Stimulated activated CD4-positive, alpha-beta T cell treated with anti-CD3 and anti-CD28 coated beads, Interleukin-1b, Interleukin-23, amount 100 ng/mL, for 24 hours (primary cell): ENCODE measurements at places on chromosomes 16 and 17.

- DNase-seq = no peak
Observed at GRCh38 chr17:968812-969730, 10.5 kb downstream of the NXN start.

DNA sequence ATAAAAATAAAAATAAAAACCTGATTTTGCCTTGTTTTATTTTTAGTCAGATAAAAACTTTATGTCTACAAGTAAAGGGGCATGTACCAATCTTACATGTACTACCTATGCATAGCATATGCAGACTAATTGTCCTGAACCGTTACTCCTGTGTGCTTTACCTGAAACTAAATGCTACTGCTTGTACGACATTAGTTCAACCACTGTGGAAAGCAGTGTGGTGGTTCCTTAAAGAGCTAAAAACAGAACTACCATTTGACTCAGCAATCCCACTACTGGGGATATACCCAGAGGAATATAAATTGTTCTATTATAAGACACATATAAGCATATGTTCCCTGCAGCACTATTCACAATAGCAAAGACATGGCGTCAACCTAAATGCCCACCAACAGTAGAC, 426.0 kb upstream of the PMFBP1 start:
- DNase-seq = no peak

DNA sequence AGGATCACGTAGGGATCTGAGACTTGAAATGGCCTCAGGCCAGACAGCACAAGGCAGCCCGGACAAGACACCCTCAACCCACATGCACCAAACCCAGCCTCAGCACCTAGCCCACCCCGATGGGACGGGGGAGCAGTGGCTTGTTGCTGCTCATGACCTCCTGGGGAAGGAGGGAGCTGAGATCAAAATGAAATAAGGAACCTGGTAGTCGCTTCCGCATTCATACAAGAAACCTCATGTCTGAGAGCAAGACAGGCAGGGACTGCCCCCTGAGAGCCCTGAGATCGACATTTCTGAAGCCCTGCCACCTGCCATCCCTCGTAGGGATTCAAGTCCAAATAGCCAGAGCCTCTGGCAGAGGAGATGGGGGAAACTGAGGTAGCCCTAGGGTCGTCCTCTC, 5.7 kb upstream of the CEP131 start:
- DNase-seq = no peak

GRCh38 chr17:76623271-76624146, 20.0 kb downstream of the ST6GALNAC1 start:
- DNase-seq = peak; percentile 75

DNA sequence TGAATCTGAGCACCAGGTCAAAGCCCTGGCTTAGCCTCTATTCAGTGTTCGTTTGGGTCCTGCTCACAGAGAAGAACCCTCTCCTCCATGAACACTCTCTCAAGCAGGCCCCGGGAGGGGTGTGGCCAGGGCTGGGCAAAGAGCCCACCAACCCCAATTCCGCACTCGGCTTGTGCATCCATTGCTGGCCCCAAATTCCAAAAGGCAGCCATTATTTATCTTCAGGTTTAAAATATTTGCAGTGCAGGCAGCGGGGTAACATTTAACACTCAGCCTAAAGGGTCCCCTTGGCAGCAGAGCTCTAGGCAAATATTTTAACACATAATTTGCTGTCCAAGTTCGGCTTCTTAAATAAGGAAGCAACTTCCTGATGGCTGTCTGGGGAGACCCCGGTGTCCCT, 115.7 kb downstream of the ZNF423 start:
- DNase-seq = no peak

GRCh38 chr17:27264068-27264812, 29.7 kb upstream of the WSB1 start:
- no peak for DNase-seq

- no peak for DNase-seq
Observed at GRCh38 chr17:83147280-83147679, 67.9 kb downstream of the METRNL start.

DNA sequence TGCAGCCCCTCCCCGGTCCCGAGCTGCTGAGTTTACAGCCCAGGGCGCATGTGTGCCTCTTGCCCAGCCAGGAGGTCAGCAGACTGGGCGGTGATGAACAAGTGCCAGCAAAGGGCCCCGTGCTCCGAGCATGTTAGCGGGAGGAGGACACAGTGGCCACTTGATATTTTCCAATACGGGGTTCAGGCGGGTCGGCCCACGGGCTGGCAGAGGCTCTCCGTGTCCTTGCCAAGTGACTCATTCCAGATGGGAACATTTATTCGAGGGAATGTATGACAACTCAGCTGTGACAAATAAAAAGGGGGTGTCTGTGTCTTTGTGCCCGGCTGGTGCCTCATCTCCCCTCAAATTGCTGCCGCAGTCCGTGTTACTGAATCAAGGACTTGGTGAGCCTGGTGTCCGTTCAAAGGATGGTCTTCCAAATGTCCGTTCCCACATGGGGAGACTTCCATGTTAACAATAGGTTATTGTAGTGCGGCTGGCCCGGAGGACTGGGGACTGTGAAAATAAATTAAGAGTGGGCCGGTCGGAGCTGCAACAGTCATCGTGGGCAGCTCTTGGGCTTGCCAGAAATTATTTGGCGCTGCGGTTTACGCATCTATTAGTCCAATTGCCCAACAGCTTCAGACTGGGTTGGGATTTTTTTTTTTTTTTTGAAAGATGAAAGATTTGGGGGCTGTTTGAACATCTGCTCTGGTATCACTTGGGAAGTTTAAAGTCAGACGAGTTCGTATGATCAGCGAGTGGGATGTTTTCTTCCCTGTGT, 174.0 kb upstream of the CIBAR2 start:
- no peak for DNase-seq

- DNase-seq = no peak
Observed at GRCh38 chr16:77290451-77291115, 91.4 kb downstream of the SYCE1L start.

- peak; percentile 71 for DNase-seq
Observed at GRCh38 chr16:89860747-89861304, 12.6 kb upstream of the TCF25 start.

- DNase-seq = no peak
Observed at GRCh38 chr16:57352636-57353047, 5.9 kb upstream of the CCL22 start.

DNA sequence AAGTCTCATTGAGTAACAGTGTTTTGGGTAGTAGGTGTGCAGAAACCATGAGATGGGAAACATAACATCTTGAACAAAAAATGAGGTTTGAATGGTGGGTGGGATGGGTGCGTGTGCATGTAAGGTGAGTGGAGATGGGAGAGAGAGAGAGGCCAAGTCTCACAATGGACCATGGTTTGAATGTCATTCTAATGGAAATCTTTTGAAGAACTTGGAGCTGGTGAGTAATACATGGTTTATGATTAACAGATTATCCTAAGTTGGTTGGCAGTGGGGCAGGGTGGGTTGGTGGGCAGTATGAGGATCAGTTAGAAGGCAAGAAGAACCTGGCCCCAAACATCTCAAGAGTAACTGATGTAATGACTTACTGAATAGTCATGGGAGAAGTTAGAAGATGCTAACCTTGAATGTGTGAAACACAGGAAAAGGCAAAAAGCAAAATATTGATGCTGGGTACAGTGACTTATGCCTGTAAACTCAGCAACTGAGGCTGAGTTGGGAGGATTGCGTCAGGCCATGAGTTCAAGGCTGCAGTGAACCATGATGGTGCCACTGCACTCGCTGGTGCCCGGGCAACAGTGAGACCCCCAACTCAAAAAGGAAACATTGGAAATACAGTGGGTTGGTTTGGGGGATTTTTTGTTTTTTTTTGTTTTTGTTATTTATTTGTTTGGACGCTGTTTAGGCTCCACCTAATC, 32.7 kb downstream of the ZNF207 start:
- no peak for DNase-seq

- DNase-seq = no peak
Observed at GRCh38 chr16:361341-361871, 8.9 kb upstream of the AXIN1 start.

DNA sequence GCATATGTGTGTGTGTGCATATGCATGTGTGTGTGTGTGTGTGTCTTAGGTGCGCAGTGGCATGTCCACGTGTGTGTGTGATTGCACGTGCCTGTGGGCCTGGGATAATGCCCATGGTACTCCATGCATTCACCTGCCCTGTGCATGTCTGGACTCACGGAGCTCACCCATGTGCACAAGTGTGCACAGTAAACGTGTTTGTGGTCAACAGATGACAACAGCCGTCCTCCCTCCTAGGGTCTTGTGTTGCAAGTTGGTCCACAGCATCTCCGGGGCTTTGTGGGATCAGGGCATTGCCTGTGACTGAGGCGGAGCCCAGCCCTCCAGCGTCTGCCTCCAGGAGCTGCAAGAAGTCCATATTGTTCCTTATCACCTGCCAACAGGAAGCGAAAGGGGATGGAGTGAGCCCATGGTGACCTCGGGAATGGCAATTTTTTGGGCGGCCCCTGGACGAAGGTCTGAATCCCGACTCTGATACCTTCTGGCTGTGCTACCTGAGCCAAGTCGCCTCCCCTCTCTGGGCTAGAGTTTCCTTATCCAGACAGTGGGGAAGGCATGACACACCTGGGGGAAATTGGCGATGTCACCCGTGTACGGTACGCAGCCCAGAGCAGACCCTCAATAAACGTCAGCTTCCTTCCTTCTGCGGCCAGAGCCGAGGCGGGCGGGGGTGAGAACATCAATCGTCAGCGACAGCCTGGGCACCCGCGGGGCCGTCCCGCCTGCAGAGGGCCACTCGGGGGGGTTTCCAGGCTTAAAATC, 47.6 kb downstream of the IL21R start:
- DNase-seq = peak; percentile 72

GRCh38 chr17:50719924-50720794, 756 bp downstream of the LUC7L3 start:
- DNase-seq = no peak

GRCh38 chr17:79114458-79115301, 40.1 kb downstream of the ENGASE start:
- DNase-seq = no peak

GRCh38 chr17:41439375-41439774, 1.4 kb downstream of the KRT38 start:
- no peak for DNase-seq

GRCh38 chr17:66727634-66728570, 107.0 kb upstream of the CACNG5 start:
- peak; percentile 18 for DNase-seq

GRCh38 chr16:31333686-31334649, 21.0 kb upstream of the ITGAX start:
- no peak for DNase-seq

GRCh38 chr16:56884026-56884582, 19.1 kb downstream of the SLC12A3 start:
- DNase-seq = no peak

GRCh38 chr16:70589998-70590471, 56.3 kb upstream of the IL34 start:
- no peak for DNase-seq

GRCh38 chr16:87350681-87351319, 32.8 kb downstream of the FBXO31 start:
- DNase-seq = no peak

DNA sequence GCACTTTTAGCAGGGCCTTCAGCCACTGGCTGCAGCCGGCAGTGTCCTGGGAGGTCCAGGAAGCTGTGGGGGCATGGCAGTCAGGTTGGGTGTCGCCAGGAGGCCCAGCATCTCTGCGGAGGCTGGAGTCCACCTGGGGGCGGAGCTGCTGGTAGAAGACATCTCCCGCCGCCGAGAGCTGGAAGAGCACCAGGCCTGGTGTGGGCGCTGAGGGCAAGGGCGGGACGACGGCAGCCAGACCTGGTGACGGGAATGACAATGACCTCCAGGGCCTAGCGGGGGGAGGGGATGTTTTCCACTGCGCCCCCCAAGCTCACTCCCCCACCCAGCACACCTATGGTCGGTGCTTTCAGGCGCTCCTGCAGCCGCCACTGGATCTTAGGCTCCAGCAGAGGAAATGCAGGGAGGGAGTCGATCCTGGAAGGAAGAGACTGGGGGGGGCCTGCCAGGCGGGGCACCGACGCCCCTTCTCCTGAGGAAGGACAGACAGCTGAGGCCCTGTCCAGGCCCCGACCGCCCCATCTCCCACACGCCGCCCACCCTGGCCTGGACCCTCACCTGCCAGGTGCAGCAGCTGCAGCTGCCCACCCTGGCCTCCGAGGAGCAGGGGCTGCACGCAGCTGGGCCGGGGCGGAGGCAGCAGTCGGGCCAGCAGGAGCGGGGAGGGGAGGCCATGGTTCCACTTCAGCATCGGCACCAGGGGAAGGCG, 7.1 kb downstream of the TAF1C start:
- no peak for DNase-seq

- no peak for DNase-seq
Observed at GRCh38 chr16:22855231-22855630, 41.3 kb downstream of the HS3ST2 start.

DNA sequence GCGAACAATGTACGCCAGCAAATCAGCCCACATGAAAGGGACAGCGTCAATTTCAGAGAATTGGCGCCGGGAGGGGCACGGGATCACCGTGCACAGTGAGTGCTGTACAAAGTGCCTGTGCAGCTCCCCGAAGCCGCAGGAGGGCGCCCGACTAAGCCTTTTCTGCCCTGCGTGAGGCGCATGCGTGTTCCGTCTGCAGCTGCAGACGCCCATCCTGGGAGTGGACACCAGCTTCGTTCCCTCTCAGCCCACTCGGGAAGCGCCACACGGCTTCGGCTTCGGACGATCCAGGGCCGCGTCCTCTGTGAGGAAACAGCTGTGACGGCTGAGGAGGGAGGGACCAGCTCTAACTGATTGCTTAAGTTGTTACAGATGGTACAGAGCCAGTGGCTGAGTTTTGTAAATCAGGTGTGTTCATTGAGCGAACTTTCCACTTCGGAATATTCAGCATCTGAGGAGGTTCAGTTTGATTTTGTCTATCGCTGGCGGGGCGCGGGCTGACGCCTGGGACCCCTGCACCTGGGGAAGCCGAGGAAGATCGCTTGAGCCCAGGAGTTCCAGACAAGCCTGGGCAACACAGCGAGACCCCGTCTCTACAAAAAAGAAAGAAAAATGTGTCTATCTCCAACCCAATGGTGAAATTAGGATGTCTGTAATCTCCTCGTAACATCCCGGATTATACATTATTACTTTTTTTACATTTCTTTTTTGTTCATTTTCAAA, 15.4 kb upstream of the ZNF287 start:
- peak; percentile 89 for DNase-seq

GRCh38 chr16:10121897-10122425, 60.3 kb downstream of the GRIN2A start:
- no peak for DNase-seq

DNA sequence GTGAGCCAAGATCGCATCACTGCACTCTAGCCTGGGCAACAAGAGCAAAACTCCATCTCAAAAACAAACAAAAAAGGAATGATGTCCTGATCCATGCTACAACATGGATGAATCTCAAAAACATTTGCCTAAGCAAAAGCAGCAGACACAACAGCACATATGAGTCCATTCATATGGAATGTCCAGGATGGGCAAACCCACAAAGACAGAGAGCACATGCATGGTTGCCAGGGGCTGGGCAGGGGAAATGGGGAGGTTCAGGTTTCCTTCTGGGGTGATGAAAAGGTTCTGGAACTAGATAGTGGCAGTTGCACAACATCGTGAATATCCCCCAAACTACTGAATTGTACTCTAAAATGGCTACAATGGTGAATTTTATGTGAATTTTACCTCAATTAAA, 35.3 kb upstream of the RAI1 start:
- DNase-seq = no peak

- no peak for DNase-seq
Observed at GRCh38 chr17:34645594-34645993, 66.2 kb downstream of the TMEM132E start.

GRCh38 chr17:42685831-42686230, 3.5 kb downstream of the CNTNAP1 start:
- no peak for DNase-seq
